Natural killer cell (primary cell): ENCODE measurements at places on chromosomes 5 and 9. TPM values are rescaled to one million over a fixed set of nuclear protein-coding genes. Genes with fewer than 3 reads are reported as not detected.

The ADAMTS6 gene
- 0.47 TPM for total RNA-seq

The MTMR12 gene
- 39.8 TPM for total RNA-seq

The PDE8B gene
- total RNA-seq = 0.82 TPM

The CTNNAL1 gene
- 2.6 TPM for total RNA-seq

The LCN6 gene
- total RNA-seq = not detected

The PRELID2 gene
- 3.1 TPM for total RNA-seq

The DOCK2 gene
- 361 TPM for total RNA-seq

The CTXN3 gene
- not detected for total RNA-seq

The SHOC1 gene
- total RNA-seq = not detected

The FCN2 gene
- not detected for total RNA-seq

The ECM2 gene
- total RNA-seq = not detected

The PCDHA9 gene
- total RNA-seq = not detected

The PLAC8L1 gene
- total RNA-seq = 0.45 TPM

DNA sequence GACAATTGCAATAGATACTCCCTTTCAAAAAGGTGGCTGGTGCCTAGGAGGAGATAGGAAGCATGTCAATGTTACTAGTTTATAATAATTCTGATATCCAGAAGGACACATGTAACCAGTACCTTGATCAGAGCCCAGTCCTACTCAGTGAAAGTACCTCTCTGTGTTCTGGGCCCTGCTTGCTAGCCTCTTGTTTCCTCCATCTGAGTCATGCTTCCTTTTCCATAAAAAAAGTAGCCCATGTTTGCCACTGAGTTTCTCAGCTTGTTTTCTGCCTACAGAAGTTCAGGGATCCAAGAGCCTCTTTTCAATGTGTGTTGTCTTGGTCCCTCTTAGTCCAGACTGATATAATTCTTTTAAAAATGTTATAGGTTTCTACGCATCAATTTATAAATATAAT, 149.0 kb downstream of the SSBP2 start:
- H3K4me3 ChIP-seq = no peak overlapping the region
- no peaks in the 10 kb centered on the region for H3K27me3 ChIP-seq

DNA sequence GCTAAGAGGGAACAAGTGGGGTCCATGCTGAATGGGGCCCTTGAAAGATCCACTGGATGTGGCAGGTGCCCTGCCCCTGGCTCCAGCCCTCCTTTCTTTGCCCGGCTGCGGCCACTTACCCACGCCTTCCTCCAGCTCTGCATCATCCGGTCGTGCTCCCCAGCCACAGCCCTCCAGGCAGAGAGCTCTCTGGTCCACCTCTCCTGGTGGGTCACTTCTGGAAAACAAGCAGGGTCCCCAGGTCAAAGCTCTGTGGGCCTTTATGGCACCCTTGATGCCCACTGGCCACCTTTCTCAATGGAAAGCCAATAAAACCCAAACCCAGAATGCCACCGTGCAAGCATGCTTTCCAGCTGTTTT, 45.0 kb downstream of the SECISBP2 start:
- peaks cover 39% of the 10 kb centered on the region for H3K36me3 ChIP-seq
- no peak for DNase-seq
- peaks cover 2% of the 10 kb centered on the region for H3K4me1 ChIP-seq
- no peak overlapping the region for H3K27ac ChIP-seq
- no peak overlapping the region for H3K4me3 ChIP-seq
- no peaks in the 10 kb centered on the region for H3K27me3 ChIP-seq

DNA sequence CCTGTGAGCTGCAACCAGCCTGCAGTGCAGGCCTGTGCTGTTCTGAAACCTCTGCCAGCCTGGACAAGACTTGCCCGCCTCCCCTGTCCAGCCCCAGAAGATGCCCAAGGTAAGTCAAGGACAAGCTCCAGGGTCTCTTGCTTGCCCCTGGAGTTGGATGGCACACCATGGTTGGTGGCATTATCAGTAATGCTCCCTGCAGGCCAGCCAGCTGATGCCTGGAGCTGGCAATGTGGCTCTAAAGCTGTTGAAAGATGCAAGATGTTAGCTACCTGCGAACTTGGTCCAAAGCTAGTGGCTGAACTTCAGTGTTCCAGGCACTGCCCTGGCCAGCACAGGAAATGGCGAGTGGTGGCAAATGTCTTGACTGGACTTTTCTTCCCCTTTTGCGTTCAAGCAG, 14.0 kb upstream of the LTC4S start:
- H3K4me3 ChIP-seq = no peak overlapping the region
- H3K4me1 ChIP-seq = peaks cover 6% of the 10 kb centered on the region
- no peak for DNase-seq
- no peak overlapping the region for H3K27ac ChIP-seq
- no peaks in the 10 kb centered on the region for H3K27me3 ChIP-seq
- H3K36me3 ChIP-seq = peaks cover 33% of the 10 kb centered on the region

- H3K4me3 ChIP-seq = no peak overlapping the region
- no peaks in the 10 kb centered on the region for H3K36me3 ChIP-seq
- DNase-seq = no peak
- H3K4me1 ChIP-seq = peaks cover 89% of the 10 kb centered on the region
- H3K27me3 ChIP-seq = no peaks in the 10 kb centered on the region
Observed at GRCh38 chr9:89536600-89536999, 38.7 kb upstream of the SEMA4D start.

GRCh38 chr5:7146886-7147285, 249.1 kb upstream of the ADCY2 start:
- H3K27ac ChIP-seq = no peak overlapping the region
- no peaks in the 10 kb centered on the region for H3K27me3 ChIP-seq
- DNase-seq = no peak

GRCh38 chr5:169778622-169779596, 141.8 kb downstream of the DOCK2 start:
- H3K4me3 ChIP-seq = no peak overlapping the region
- no peak for DNase-seq
- H3K4me1 ChIP-seq = no peaks in the 10 kb centered on the region
- H3K36me3 ChIP-seq = peaks cover 28% of the 10 kb centered on the region
- H3K27me3 ChIP-seq = no peaks in the 10 kb centered on the region

GRCh38 chr9:137441289-137441934, at the start of gene ENTPD8:
Gene ENTPD8, minus strand, starts transcription at chr9:137441357. Its CDS starts 3,072 bp downstream, at chr9:137438285.
- peak; percentile 30 for DNase-seq
- H3K4me3 ChIP-seq = no peak within 1 kb of the TSS
- no peak within 1 kb of the TSS for H3K27ac ChIP-seq
- peaks cover 21% of the 10 kb centered on the region for H3K4me1 ChIP-seq
- H3K27me3 ChIP-seq = peaks cover 6% of the 10 kb centered on the region

DNA sequence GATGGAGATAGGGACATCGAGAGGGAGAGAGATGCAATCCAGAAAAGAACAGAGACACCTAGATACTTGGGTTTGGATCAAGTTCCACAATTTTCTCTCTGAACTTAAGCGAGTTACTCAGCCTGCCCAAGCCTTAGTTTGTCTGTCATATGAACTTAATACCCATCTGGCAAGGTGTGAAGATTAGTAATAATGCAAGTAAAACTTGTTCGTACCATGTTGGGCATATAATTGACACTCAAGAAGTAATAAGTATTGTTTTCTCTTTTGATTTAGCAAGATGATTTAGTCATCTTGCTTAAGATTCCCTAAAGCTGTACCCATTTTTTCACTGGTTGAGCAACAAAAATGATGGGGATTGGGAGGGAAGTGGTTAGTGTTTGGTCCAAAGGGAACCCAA, 7.5 kb downstream of the RABGAP1 start:
- no peaks in the 10 kb centered on the region for H3K4me1 ChIP-seq
- no peak overlapping the region for H3K27ac ChIP-seq
- no peaks in the 10 kb centered on the region for H3K27me3 ChIP-seq
- H3K36me3 ChIP-seq = no peaks in the 10 kb centered on the region

GRCh38 chr9:110006657-110007056, 201.3 kb downstream of the C9orf152 start:
- no peaks in the 10 kb centered on the region for H3K4me1 ChIP-seq
- DNase-seq = no peak
- H3K36me3 ChIP-seq = no peaks in the 10 kb centered on the region
- no peak overlapping the region for H3K4me3 ChIP-seq

GRCh38 chr5:134844252-134844651, 1.5 kb upstream of the C5orf24 start:
- peaks cover 8% of the 10 kb centered on the region for H3K36me3 ChIP-seq
- no peaks in the 10 kb centered on the region for H3K27me3 ChIP-seq

DNA sequence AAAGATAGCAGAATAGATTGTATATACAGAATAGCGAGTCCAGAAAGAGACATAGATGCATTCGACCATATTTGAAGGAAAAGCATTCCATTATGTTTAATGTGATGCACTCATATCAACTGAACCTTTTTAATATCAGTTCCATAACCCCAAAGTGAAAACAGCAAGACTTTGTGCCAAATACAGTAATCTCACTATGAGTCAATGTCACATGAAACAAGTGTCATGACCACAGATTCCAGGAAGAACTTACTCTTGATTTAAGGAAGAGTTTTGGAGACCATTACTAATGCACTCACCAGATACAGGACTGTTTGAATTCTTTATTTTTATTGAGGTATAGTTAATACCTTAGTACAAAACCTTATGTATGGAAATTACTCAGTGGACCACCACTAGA, 220.5 kb downstream of the SH3GL2 start:
- H3K27me3 ChIP-seq = no peaks in the 10 kb centered on the region
- no peaks in the 10 kb centered on the region for H3K36me3 ChIP-seq
- H3K4me3 ChIP-seq = no peak overlapping the region
- DNase-seq = no peak

DNA sequence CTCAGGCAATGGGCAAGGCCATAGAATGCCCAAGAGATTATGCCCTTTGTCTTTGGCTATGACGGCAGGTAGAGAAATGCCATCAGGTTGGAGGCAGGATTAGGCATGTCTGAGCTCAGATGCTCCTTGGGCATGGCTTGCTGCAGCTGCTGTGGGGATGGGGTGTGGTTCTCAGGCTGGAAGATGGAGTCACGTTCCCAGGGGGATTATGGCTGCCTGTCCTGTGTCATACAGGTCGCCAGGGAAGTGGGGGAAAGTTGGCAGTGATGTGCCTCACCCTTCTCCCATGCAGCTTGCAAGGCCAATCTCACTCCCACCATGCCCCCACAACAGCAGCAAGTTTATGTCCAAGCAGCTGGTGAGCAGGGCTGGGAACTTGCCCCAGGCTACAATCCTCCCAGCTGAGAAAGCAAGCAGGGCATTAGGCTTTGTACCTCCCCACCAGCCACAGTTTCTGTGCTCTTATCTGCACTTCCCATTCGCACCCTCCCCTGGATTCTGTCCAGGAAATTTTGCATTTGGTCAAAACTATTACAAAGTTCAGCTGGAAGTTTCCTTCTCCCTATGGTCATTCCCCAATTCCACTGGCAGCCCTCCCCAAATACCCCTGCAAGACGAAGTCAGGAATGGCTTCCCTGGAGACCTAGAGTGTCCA, 1788.0 kb upstream of the NUDT12 start:
- no peaks in the 10 kb centered on the region for H3K27me3 ChIP-seq
- no peak for DNase-seq
- no peak overlapping the region for H3K27ac ChIP-seq

DNA sequence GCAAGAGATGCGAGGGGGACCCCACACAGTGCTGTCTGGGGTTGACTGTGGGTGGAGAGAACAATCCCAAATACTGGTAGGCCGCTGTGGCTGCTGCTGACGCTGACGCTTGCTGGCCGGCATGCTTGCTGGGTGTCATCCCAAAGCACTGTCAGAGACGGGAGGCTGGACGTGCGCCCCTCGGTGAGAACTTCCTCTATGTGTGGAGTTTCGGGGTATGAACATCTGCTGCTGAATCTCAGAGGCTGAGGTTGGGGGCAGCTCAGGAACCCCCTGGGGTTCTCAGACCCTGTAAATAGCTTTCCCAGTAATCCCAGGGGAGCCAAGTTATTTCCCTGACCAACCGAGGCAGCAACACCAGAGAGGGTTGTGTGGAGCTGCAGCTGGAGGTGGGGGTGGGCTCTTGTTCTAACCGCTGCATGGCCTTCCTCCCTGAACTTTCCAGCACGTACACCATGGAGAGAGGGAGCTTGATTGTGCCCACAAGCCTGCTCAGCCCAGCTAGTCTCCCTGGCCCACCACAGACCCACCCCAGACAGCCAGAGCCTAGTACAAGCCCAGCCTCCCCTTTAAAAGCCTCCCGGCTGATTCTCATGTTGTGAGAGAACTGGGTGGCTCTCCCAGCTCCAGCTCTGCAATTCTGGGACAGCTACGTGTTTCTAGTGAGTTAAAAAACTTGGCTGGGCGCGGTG, 21.8 kb upstream of the SLC12A7 start:
- H3K36me3 ChIP-seq = no peaks in the 10 kb centered on the region
- H3K4me3 ChIP-seq = no peak overlapping the region
- DNase-seq = no peak
- peaks cover 7% of the 10 kb centered on the region for H3K4me1 ChIP-seq

- DNase-seq = peak; percentile 79
- H3K36me3 ChIP-seq = no peaks in the 10 kb centered on the region
- no peaks in the 10 kb centered on the region for H3K27me3 ChIP-seq
- no peaks in the 10 kb centered on the region for H3K4me1 ChIP-seq
Observed at GRCh38 chr5:149317281-149318048, 27.8 kb upstream of the GRPEL2 start.

GRCh38 chr9:94588681-94589080, 4.9 kb downstream of the FBP2 start:
- H3K4me1 ChIP-seq = peaks cover 4% of the 10 kb centered on the region
- no peak for DNase-seq
- no peaks in the 10 kb centered on the region for H3K36me3 ChIP-seq
- no peak overlapping the region for H3K27ac ChIP-seq

DNA sequence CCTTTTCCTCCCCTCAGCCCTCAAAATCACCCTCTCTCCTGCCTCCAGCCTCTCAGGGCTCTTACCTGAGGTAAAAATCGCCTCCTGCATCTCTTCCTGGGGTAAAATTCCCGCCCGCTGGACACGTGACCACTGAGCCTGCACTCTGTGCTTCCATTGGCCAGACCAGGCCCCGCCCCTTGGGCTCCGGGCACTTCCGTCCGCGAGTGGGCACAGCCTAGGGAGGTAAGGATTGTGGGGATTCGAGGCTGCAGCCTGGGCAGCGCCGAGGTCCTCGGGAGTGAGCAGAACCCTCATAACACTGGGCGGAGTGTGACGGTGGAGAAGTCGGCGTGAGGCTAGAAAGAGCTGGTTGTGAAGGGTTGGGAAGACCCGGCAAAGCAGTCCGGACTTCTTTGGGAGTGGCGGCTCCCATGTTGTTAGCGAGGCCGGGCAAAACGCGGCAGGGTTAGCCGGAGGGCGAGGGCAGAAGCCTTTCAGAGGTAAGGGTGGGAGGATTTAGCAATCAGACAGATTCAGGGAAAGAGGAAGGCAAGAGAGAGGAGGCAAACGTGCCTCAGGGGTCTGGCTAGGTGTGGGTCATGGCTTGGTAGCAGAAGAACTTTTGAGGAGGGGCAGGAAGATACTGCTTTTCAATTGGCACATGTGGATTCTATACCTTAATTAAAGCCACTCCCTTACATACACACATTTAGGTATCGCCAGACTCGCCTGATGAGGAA, at the start of gene SHOC1:
TSS of gene SHOC1 (minus strand) at position 103 of the 722 bp plus-strand sequence. CDS start 3,519 bp downstream, outside the sequence.
- peaks cover 2% of the 10 kb centered on the region for H3K27me3 ChIP-seq
- H3K27ac ChIP-seq = no peak within 1 kb of the TSS
- H3K4me1 ChIP-seq = no peaks in the 10 kb centered on the region
- no peak within 1 kb of the TSS for H3K4me3 ChIP-seq

DNA sequence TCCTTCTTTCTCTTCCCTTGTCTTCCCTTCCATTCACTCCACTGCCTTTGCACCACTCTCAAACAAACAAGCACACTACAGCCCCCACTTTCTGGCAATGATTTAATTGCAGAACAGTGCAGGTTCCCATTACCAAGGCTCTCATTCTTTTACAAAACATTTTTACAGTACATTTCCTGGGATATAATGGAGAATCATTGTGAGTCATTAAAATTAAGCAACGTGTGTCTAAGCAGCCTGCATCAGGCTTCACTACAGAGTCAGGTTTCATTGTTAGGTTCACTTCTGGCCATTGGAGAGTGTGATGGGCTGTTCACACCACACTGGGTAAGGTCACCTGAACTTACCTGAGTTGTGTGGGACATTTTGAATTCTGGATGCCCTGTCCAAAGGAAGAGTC, 303.5 kb downstream of the TRIM32 start:
- no peak for DNase-seq
- H3K36me3 ChIP-seq = no peaks in the 10 kb centered on the region
- no peaks in the 10 kb centered on the region for H3K27me3 ChIP-seq
- no peak overlapping the region for H3K27ac ChIP-seq
- H3K4me3 ChIP-seq = no peak overlapping the region
